ENCODE measurements at places on chromosomes 6 and 20.

DNA sequence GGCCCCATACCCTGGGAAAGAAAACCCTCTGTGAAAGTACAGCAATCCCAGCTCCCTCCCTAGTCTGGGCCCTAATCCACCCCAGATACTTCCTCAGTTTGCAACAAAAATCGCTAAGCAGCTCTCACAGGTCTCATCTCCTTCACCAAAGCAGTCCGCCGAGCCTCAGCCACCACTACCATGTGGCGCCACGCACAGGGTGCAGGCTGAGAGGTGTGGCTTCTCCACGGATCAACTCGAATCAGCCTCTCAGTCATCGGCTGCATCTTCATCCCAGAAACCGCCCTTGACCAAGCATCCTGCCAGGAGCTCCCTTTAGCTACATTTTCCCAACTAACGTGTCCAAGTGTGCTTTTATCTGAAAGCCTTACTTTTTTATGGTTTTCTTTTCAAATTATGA lies 50.7 kb downstream of the ANKRD60 start:
- no peak for DNase-seq

DNA sequence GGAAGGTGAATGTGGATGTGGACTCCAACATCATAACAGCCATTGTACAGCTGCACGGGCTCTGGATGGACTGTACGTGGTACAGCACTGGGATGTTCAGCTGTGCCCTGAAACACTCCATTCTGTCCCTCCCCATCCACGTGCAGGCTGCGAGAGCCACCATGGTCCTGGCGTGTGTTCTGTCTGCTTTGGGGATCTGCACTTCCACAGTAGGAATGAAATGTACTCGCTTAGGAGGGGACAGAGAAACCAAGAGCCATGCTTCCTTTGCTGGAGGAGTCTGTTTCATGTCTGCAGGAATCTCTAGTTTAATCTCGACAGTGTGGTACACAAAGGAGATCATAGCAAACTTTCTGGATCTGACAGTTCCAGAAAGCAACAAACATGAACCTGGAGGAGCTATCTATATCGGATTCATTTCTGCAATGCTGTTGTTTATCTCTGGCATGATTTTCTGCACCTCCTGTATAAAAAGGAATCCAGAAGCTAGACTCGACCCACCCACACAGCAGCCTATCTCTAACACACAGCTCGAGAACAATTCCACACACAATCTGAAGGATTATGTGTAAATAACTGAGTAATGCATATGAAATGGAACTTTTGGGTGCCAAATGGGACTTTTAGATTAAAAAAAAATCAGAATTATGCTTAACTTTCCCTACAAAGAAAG lies 12.1 kb downstream of the CLDN20 start:
- DNase-seq, result no peak

- DNase-seq, result no peak
These were observed 213.5 kb downstream of the MOXD1 start for GRCh38 chr6:132187816-132188215.

GRCh38 chr6:148364056-148364824 lies 21.6 kb downstream of the SASH1 start:
- no peak for DNase-seq

GRCh38 chr6:72861059-72861458 lies 239.2 kb downstream of the KCNQ5 start:
- no peak for DNase-seq

Data from central memory CD4-positive, alpha-beta T cell (primary cell).